ENCODE measurements at places on chromosomes 3 and 15.
A peak's percentile ranks its signal among the peaks of the same experiment; 100 is the strongest.

DNA sequence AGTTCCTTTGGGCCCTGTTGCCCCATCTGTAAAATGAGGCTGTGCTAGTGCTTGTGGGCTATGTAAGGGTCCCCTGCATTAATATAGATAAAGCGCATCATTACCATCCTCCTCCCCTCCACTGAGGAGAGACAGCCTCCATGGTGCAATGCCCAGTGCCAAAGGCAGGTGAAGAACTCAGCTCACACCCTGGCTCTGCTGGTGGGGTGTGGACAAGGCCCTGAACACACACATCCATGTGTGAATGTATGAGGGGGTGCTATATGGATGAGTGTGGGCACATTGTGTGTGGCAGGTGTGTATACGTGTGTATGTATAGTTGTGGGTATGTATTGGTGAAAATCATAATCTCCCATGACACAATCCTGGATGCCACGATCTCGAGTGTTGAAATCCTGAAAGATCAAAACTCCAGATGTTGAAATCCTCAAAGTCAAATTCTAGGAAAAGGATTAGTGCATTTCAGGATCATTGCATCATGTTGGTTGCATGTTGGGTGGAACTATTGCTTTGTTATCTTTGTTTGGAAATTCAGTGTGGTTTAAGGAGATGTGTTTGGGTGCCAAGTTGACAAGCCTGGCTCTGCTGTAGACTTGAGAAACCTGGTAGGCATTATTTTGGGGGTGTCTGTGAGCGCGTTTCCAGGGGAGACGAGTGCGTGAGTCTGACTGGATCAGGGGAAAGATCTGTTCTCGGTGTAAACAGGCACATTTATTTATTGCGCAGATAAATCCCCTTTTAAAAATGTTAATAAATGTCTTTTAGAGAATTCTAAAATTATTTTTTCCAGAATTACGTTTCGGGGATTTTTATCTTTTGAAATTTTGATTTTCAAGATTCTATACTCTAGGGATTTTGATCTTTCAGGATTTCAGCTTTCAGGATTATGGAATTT is 42.0 kb upstream of the SEC61A1 start:
- DNase-seq: no peak

GRCh38 chr3:138084196-138084595 is 31.2 kb downstream of the DZIP1L start:
- no peak for DNase-seq

GRCh38 chr3:177149106-177149505 is 48.2 kb downstream of the TBL1XR1 start:
- DNase-seq: no peak

GRCh38 chr15:86231864-86232721 is 152.4 kb downstream of the AGBL1 start:
- DNase-seq: peak; percentile 49

GRCh38 chr3:140677764-140678163 is at the start of gene TRIM42:
TRIM42 (plus strand) TSS chr3:140678064; CDS start chr3:140678230, 166 bp downstream.
- DNase-seq: no peak

- peak; percentile 92 for DNase-seq
These were observed 2.0 kb upstream of the BHLHE40 start for GRCh38 chr3:4977001-4977852.

DNA sequence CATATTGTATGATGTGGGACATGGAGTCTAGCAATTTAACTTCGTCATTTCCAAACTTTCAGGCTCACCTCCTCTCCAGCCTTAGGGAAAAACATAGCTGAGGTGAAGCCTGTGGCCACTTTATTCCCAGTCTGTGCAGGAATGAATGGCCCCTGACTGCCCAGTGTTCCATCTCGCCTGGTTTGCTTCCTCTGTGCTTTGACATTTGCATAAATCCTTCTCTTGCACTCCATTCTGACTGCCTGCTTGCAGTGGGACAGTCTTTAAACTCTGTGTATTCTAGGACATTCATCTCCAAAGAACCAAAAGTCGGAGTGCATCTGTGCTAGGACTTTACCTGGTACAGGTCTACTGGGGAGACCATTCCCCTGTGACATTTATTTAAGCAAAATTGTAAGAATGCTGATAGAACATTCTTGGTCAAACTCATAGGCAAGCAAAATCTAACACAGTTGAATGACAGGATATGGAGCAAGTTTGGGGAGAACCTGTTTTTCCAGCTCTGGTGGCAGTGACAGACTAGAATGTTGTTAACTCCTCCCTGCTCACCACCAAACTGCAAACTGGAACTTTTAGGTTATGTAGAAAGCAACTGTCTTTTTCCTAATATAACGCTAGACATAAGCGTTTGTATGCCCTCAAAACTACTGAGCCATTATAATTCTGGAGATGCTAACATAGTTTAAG is 22.1 kb downstream of the TMED3 start:
- DNase-seq: no peak

- no peak for DNase-seq
These were observed 1.0 kb upstream of the MYL3 start for GRCh38 chr3:46864061-46864881.
